Stimulated activated naive CD4-positive, alpha-beta T cell treated with Interleukin-2 at 50 U/mL for 16 hours (primary cell): ENCODE measurements at places on chromosomes 1 and 21.
A peak's percentile ranks its signal among the peaks of the same experiment; 100 is the strongest.

DNA sequence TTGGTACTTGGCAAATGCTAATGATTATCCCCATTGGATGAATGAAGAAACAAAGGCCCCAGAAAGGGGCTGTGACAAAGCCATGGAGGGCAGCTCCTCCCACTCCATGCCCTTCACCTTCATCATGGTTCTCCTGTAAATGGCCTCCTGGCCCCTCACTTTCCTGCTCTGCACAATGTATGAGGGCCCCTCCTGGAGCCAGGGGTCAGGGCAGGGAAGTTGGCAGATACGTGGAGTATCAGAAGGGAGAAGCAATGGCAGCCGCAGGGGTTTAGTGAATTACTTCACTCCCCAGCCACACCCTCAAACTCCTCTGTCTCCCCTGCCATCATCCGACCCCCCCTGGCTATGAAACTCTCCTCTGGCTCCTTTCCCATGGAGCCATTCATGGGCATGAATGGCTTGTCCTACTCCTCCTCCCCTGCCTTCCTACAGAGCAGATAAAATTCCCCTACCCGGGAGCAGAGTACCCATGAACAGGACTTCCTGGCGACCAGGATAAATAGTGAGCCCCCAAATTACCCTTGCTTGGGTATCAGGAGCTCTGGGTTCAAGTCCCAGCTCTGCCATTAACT, 86.3 kb downstream of the CAMK2N1 start:
- no peak for DNase-seq

- no peak for DNase-seq
Measured at GRCh38 chr21:24939291-24939690, 668.0 kb downstream of the MRPL39 start.

GRCh38 chr1:47231301-47232186, 481 bp downstream of the TAL1 start:
- no peak for DNase-seq

GRCh38 chr1:156063997-156064285, 3.0 kb downstream of the RAB25 start:
- no peak for DNase-seq

DNA sequence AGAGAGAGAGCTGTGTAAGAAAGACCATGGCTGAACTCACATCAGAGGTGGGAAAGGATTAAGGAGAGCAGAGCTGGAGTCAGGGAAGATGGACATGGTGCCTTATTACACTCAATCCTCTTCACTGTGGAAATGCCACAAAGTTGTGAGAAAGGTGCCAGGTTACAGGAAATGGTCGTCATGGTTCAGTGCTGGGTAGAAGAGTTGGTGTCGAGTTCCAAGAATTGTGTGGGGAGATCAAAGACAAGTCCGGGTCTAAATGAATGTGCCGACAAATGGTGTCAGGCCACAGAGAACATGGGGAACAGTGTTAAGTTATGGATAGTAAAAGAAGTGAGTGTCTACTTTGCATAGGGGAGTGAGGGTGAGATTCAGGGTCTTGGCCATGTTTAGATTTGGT, 40.9 kb downstream of the LAMC2 start:
- DNase-seq, result no peak

GRCh38 chr1:218537122-218537913, 192.2 kb downstream of the TGFB2 start:
- DNase-seq, result no peak

GRCh38 chr1:30068787-30069472, 654.5 kb downstream of the MATN1 start:
- no peak for DNase-seq

DNA sequence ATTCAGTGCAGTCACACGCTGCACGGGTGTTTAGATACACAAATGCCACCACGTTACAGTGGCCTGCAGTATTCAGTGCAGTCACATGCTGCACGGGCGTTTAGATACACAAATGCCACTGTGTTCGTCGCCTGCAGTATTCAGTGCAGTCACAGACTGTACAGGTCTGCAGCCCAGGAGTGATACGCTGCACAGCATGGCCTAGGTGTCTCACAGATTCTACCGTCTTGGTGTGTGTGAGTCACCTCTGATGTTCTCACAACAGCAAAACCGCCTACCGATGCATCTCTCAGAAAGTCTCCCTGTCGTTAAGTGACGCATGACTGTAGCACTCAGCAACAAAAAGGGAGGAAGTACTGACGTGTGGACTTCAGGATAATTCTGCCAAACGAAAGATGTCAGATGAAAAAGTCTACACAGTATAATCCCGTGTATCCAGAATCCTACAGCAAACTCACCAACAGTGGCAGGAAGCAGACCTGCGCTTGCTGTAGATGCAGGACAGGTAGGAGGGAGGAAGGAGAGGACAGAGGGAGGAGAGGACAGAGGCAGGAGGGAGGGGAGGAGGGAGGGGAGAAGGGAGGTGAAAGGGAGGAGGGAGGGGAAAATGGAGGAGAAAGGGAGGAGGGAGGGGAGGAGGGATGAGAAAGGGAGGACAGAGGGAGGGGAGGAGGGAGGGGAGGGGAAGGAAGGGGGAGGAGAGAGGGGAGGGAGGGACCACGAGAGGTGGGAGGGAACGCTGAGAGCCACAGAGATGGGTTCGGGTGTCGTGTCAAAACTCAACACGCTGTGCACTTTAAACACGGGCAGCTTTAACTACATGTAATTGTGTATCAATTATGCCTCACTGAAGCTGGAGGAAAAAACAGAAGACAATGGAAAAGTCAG, 36.3 kb upstream of the PCBP3 start:
- DNase-seq, result peak; percentile 52

GRCh38 chr1:196400478-196401451, 207.5 kb downstream of the KCNT2 start:
- DNase-seq, result no peak

GRCh38 chr1:219085988-219086387, 87.7 kb upstream of the LYPLAL1 start:
- DNase-seq, result no peak

DNA sequence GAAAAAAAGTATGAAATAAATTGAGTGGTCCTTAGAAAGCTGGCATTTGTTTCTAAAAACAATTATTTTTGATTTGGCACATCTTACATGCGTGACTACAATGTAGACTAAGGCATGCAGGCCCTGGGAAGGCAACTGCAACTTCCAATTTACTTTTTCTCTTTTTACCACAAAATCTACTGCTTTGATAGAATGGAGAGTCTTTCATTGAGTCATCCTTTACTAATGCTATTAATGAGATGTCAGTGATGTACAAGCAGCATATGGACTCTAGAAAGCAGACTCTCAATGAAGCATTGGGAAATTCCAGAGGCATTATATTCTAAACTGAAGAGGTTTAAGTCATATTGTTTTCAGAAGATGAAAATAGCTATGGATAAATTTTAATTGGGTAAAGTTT, 29.6 kb upstream of the PRRX1 start:
- DNase-seq, result no peak

- DNase-seq, result no peak
Measured at GRCh38 chr1:236391008-236391407, 3.1 kb upstream of the EDARADD start.

GRCh38 chr1:8752411-8752810, 65.0 kb downstream of the RERE start:
- no peak for DNase-seq

- no peak for DNase-seq
Measured at GRCh38 chr1:243287123-243287460, 31.3 kb downstream of the SDCCAG8 start.

DNA sequence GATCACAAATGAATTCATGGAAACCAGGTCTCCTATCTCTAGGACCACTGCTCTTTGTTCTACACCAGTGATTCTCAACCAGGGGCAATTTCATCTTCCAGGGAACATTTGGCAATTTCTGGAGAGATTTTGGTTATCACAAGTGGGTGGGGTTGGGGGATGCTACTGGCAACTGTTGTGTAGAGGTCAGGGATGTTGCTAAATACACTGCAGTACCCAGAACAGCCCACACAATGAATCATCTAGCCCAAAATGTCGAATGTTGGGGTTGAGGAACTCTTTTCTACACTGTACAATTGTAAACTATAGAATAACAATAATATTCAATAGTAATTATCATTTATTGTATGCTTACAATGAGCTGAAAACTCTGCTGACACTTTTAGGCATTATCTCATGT, 55.7 kb upstream of the UBE2U start:
- DNase-seq, result no peak

DNA sequence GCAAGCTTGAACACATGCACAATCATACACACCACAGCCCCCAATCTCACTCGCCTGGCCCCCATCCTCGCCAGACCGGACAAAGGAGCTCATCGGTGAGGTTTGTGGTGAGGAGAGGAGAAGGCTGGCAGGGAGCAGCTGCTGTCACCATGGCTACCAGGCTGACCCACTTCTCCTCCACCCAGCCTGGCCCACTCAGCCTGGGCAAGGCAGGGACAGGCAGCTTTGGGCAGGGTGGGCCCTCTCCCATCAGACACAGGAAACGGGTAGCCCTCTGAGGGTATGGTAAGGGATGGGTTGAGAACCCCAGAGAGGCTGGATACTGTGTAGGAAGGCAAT, 15.9 kb downstream of the RIMS3 start:
- DNase-seq, result no peak

DNA sequence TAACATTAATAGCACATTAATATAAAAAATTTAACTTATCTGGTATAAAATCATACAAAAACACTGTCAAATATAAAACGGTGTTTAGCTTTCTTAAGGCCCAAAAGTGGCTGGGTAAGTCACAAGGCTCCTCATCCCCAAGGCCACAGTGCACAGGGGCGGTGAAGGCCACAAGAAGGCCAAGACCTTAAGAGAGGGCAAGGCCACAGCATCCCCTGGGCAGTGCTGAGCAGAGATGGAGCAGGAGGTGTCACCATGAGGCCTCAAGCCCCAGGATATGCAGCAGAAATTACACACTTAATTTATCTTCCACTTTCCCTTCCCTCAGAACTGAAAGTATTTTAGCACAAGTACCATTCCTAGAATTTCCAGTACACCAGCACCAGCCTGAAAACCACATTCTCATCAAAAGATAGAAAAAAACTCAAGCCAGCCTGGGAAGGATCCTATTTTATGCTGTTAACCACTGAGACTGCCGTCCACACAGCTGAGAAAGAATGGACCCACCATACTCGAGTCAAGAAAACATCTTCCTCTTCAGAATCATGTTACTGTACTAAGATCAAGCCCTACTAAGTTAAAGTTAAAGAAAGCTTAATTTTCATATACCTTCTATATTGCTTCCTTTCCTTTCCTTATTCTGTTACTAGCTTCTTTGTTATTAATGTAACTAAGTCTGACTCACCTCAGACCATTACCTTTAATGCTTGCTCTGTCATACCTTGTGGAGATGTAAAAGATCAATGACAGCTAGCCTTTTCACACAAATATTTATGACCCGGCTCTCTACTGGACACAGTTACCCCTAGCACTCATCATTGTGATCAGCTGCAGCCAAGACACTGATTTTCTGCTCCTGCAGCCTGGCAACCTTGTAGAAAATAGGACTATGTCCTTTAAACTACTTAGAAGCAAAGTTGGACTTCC, 26.4 kb upstream of the FMO1 start:
- DNase-seq, result no peak

DNA sequence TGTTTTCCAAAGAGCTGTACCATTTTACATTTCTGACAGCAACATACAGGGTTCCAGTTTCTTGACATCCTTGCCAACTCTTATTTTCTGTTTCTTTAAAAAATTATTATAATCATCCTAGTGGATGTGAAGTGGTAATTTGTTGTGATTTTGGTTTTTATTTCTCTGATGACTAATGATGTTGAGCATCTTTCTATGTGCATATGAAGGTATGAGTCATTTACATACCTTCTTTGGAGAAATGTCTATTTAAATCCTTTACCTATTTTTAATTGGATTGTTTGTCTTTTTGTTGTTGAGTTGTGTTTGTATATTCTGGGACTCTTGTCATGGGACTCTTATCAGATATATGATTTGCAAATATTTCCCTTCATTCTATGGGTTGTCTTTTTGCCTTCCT, 20.8 kb upstream of the MPC2 start:
- DNase-seq, result no peak

GRCh38 chr1:107139833-107140702, 771 bp upstream of the NTNG1 start:
- DNase-seq, result no peak

- DNase-seq, result no peak
Measured at GRCh38 chr21:39474611-39475010, 22.8 kb downstream of the SH3BGR start.

- DNase-seq, result no peak
Measured at GRCh38 chr1:4594286-4594991, 60.0 kb upstream of the AJAP1 start.

GRCh38 chr1:48823168-48823567, 46.5 kb upstream of the BEND5 start:
- DNase-seq, result no peak

DNA sequence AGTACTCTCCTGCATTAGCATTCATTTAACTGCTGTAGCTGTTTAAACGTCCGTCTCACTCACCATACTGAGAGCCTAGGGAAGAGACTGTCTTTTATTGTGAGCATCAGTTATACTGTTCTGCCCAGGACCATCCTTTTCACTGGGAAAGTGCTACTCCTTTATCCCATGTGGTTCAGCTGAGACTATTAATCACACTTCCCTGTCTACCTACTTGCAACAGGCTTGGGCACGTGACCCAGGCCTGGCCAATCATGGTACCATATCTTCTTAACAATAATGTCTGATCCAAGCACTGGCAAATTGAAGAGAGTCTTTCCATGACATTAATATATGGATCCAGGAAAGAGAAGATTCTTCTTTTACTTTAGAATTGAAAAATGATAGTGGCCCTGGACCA, 108.1 kb downstream of the TM2D1 start:
- no peak for DNase-seq

DNA sequence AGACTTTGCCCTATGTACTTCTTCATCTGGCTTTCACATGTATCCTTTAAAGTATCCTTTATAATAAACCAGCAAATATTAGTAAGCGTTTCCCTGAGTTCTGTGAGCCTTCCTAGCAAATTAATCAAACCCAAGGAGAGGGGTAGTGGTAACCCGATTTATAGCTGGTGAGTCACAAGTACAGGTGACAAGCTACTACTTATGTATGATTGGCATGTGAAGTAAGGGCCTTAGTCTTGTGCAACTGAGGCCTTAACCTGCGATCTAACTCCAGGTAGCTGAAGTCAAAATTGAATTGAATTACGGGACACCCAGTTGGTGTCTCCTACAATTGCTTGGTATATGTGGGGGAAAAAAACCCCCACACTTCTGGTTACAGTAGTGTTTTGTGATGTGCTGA, 26.0 kb downstream of the SLC16A1 start:
- no peak for DNase-seq

DNA sequence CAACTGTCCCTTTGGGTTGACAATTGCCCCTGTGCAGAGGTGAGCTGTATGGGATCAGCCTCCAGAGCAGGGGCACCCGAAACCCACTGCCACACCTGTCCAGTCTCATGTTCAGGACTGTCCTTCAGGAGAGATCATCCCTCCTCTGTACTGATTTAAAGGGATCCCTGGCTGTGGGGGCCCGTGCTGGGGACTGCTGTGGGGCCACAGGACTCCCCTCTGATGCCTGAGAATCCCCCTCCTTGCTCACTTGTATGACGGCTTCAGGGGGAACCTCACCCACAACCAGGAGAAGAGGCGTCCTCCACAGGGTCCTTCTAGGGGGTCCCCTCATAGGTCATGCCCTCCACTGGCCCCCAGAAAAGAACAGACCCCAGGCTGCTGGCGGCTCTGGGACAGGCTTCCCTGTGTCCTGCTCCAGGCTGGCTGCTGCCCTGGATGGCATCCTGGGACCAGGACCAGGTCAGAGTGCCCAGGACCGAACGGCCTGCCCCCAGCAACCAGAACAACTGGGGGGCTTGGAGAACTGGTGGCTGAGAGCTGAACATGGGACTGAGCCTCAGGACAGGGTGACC, 77.5 kb upstream of the ACTRT2 start:
- DNase-seq, result no peak

- no peak for DNase-seq
Measured at GRCh38 chr1:231949277-231950091, 322.9 kb downstream of the DISC1 start.
